ENCODE measurements at places on chromosomes 2 and 18.
A peak's percentile ranks its signal among the peaks of the same experiment; 100 is the strongest.

DNA sequence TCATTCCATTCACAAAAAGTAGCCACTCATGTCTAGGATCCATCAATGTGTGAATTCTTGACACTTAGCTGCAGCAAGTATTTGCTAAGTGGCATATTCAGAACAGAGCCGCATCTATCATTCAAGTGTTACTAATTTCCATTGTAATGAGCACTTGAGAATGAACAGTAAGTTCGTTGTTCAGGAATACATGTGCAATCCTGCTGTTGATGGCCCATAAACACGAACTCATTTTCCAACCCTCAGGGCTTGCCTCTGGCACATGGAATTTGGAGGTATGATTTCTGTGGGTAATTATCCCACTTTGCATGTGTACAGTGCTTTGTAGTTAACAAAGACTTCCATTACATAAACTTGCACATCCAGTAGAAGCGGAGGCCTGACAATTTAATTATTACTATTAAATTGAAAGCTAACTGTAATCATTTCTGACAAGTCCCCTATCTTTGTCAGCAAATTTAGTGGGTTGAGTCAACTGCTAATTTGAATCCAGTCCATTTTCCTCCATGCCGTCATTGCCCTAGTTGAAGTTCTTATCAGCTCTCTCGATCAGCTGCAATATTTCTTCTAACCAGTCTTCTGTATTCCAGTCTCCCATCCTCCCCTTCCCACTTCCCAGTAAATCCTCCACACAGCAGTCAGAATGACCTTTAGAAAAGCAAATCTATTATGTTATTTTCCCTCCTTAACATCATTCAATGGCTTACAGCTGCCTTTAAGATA, 116.0 kb upstream of the AQP4 start:
- DNase-seq = no peak

- DNase-seq = no peak
These were observed 35.4 kb downstream of the SULT1C4 start for GRCh38 chr2:108412995-108413710.

DNA sequence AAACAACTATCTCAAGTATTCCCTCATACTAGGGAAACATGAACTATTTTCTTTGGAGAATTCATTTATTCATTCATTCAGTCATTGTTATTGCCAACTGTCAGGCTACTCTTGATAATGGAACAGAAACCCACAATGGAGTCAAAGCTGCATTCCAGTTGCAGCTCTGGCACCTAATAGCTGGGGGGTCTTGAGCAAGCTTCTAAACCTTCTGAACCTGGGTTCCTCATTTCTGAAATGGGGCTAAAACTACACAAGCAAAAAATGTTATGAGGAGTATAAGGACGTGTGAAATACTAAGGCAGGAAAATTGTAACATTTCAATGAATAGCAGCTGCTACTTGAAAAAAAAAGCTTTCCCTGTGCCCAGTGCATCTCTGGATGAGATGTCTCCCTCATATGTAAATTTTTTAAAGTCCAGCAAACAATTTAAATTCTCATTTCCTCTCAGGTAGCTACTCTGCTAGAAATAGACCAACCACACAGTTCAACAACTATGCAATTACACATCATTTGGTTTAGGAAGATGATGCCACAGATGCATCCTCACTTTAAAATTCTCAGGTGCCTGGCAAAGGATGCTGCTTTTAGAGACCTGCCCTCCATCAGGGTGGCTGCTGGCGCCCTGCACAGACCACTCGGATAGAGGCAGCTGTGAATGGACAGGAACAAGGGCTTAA, 38.5 kb downstream of the SPRED2 start:
- DNase-seq = no peak

- no peak for DNase-seq
These were observed 42.9 kb downstream of the CABYR start for GRCh38 chr18:24181806-24182205.

DNA sequence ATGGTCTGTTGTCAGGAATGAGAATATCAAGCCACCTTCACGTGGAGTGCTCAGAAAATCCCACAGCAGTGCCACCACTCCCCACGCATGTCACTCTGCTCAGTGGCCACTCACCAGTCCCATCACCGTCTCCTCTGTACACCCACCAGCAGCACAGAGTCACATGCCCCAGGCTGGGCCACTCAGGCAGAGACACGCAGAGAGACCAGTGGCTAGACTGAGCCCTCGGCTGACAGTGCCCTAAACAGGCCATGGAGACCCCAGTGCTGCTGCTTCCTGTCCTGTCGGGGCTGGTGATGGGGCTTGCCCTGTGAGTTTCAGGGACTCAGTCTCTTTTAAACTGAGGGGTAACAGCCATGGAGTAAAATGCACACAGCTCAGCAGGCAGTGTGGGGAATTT, 25.9 kb downstream of the ODC1 start:
- no peak for DNase-seq

GRCh38 chr2:237405006-237405559, 8.9 kb downstream of the COL6A3 start:
- no peak for DNase-seq

DNA sequence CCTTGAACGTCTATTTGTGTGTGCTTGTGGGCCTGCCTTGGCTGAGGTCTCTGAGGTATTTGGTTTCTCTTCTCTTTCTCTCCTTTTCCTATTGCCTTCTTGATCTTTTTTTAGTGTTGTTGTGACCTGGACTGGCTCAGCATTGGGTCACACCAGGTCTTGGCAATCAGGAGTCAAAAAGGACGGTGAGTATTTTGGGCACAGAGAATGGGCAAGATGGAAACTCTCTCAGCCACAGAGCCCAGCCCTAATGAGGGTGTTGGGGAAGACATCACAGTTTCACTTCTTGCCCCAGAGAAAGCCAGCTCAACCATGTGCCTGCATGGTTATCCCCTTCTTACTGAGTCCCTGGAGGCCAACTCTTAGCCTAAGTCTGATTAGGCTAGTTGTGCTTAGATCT, 13.7 kb upstream of the INO80C start:
- no peak for DNase-seq

- no peak for DNase-seq
These were observed 15.9 kb upstream of the CRIM1 start for GRCh38 chr2:36339607-36340218.

- no peak for DNase-seq
These were observed 634.1 kb downstream of the TDRD15 start for GRCh38 chr2:21757805-21758430.

DNA sequence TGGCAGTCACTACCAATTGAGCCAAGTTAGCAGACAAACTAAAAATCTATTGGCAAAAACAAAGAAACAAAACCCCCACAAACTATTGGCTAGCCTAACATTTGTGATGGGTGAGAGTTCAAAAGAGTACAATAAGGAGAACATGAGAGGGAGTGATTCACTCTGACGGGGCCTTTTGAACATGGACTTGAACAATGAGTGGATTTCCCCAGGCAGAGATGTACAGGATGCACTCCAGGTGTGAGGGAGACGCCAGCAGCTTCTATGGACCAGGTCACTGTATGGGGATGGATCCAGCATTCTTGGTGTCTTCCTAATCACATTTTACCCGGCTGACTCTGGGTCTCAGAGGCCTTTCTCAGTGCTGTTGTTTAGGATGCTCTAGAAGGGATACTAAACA, 167.5 kb upstream of the SMAD2 start:
- DNase-seq = no peak

DNA sequence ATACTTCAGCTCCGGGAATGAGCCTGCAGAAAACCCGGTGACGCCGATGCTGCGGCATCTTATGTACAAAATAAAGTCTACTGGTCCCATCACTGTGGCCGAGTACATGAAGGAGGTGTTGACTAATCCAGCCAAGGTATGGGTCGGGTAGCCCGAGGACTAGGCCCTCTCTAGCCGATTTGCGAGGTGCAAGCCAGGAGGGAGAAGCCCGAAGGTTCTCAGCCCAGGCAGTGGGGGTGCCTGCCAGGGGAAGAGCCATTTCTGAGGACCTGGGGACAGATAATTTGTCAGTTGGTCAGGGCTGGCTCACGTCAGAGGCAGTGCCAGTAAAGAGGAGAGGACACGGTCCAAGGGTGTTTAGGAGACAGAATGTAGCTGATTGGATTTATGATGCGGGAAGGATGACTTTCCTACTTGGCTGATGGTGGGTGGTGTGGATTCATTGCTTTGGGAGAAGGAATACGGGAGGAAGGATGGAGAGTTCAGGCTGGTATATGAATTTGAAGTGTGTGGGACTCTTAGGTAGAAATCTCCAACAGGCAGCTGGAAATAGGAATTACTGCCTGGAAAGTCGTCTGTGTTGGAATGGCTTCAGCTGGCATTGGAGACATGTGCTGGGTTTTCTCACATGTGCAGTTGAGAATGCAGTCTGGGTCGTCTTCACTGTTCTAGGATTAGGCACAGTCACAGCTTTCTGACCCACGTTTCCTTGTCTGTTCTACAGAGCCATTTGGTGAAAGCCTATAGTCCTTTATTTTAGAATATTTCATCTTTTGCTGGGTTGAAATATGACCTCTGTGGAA, 874 bp downstream of the NDUFAF7 start:
- peak; percentile 20 for DNase-seq

DNA sequence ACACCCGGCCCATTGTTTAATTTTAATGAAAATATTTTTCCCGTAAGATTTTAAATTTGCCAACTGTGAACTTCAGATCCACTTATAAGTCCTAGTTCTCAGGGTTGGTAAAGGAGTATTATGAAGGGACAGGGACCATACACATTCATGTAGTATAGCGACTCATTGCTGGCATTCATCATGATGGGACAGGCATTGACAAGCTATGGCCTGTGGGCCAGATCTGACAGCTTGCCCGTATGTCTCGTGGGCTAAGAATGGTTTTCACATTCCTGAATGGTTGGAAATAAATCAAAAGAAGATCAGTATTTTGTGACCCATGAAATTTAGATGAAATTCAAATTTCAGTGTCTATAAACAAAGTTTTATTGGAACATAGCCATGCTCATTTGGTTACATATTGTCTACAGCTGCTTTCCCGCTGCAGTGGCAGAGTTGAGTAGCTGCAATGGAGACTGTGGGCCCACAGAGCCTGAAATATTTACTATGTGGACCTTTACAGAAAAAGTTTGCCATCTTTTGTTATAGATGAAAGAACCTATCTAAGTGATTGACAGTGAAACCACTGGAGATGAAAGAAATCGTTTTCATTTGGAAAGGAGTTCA, 4.1 kb downstream of the RAPGEF4 start:
- no peak for DNase-seq

- DNase-seq = no peak
These were observed 340.7 kb downstream of the TGIF1 start for GRCh38 chr18:3790703-3791102.

DNA sequence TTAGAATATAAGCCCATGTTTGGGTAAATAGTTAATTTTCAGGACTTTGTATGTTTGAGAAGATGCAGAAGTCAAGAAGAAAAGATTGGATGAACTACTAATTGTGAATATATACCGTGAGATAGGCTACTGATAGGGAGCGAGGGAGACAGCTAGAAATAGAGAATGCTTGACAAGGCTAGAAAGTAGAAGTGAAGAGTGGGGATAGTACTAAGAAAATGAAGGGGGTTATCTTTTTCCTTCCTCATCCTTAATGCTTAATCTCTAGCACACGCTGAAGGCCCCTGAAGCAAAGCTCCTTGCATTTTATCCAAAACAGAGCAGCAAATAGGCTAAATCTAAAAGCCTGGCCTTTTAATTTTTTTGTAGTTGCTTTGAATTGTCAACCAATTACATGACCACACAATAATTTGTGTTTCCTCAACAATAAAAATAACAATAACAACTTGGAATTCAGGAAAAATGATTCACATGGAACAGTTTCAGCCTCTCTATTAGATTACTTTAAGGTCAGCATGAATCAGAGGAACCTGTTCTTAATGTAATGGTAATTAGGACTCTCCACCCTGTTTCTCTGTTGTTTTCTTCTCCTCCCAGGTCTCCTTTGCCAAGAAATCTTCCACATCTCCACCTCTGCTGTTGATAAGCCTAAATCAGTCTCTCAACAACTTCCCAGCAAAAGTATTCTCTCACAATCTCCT, 1071.3 kb upstream of the ZEB2 start:
- no peak for DNase-seq

DNA sequence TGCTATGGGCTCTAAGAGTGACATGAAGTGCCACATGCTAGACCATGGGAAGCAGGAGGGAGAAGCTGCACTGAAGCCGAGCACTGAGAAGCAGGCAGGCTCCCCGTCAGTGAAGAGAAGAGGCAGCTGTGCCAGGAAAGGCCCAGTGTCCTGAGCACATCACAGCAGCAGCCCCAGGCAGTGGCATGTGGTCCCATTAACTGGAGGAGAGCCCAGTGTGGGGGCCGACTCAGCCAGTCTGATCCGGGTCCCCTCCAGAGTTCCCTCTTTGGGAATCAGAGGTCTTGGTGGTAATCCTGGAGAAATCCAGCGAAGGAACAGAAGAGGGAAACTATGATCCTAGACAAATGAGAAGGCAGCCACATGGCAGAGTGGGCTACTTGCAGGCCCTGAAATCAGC, 96.7 kb upstream of the ACAA2 start:
- no peak for DNase-seq

- no peak for DNase-seq
These were observed 263.9 kb upstream of the APCDD1 start for GRCh38 chr18:10190564-10190963.

- DNase-seq = no peak
These were observed 44.2 kb downstream of the LCLAT1 start for GRCh38 chr2:30491225-30491624.

- no peak for DNase-seq
These were observed 787.9 kb upstream of the RAB6C start for GRCh38 chr2:129191530-129191929.

DNA sequence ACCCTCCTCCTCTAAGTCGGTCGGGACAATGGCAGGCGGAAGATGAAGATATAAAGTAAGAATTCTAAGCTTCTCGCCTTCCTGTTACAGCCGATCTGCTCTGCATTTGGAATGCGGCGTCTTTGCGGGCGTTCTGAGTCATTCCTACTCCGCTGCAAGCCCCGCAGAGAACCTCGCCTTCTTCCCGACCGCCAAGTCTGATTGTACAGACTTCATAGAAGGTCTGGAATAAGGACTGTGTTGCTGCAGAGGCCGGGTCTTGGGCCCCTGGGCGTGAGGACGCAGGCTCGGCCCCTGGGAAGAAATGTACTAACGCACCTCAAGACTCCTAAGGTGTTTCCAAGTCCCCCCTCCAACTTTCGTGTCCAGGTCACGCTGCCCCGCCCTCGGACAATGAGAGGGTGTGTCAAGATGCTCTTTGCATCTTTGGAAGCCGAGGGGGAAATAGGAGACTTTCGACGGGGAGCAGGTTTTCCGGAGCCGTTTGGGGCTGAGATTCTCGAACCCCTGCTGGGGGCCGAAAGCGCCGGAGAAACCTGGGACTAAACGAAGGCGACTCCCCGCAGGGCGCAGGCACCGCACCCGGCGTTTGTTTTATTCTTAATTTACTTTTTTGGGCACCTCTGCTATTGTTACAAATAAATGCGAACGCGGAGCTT, 12.7 kb upstream of the PAX3 start:
- no peak for DNase-seq

GRCh38 chr2:61993422-61994024, 88.0 kb downstream of the COMMD1 start:
- DNase-seq = no peak

DNA sequence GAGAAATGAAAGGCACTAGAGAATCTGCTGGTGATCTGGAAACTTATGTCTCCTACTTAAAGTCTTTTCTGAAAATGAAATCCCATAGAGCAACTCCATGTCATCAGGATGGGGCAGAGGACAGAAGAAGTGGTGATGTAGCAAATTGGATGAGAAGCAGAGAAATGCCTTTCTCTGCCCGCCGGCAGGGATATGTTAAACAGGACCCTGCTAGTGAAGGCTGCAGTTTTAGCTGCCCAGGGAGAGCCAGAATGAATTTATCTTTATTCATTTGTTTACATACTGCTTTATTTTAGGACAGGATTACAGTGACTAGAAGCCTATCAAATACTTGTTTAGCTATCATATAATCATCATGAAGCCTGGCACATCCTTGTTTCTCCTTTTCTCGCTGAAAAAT, 247.0 kb downstream of the DOK6 start:
- no peak for DNase-seq

GRCh38 chr2:161208527-161209139, 48.4 kb downstream of the TANK start:
- DNase-seq = no peak
